ENCODE measurements at places on chromosomes 4 and X.

- DNase-seq: no peak
Measured at GRCh38 chr4:2786794-2787229, 6.1 kb upstream of the SH3BP2 start.

- DNase-seq: peak; percentile 15
Measured at GRCh38 chrX:12360986-12361598, 222.8 kb downstream of the FRMPD4 start.

DNA sequence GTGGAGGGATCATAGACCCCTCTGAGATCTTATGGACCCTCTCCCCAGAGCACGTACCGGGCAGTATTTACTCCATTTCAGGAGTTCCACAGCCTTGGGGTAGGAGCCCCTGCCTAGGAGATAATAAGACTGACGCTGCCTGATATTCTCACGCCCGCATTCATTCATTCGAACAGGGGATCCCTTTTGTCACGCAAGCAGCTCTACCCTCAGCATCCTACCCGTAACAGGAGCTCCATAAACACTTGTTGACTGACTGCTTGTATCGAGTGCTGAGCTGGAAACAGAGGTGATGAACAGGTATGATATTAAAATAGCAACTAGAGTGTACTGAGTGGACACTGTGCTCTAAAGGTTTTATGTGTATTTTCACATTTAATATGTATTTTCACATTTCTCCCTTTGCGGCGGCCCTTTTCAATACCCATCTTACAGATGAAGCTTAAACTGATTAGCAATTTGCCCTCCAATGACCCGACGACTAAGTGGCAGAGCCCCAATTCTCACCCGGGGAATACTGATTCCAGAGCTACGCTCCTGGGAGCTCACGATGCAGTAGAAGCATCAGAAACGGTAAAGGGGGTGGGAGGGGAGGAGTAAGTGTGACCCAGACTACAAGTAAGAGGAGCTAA, 888 bp downstream of the RAB28 start:
- peak; percentile 34 for DNase-seq

- no peak for DNase-seq
Measured at GRCh38 chr4:157664726-157665125, 444.2 kb downstream of the GRIA2 start.

DNA sequence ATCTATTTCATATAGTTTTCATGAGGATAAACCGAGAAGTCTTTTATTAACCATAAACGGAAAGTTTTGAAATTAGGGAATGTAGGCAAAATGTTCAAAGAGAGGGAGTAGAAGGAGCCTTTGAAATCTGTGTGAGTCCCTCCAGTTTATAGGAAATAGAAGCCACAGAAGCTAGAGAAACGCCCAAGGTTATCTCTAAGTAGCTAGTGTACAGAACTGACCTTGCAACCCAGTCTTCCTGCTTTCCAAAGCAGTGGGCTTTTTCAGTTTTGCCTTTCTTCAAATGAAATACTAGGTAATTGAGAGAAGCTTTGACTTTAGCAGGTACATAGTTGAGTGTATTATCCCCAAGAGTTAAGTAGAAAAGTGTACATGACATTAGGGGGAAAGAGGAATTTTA, 39.4 kb downstream of the STIM2 start:
- no peak for DNase-seq

DNA sequence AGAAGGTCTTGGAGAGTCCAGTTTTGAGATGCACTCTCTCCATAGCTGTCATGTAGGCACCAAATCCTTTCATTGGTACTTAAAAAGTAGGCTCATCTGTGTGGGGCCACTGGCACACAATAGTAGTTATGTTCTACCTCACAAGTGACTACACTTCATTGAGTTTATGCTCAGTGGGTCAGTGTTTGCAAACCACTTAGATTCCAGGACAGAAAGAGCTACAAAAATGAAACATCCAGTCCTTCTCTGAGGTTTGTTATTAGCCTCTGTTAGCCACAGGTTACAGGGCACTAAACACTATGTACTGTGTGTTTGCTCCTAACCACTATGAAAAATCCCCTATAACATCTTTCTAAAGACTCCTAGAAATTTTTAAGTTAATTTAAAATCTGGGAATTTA, 13.8 kb downstream of the RAB28 start:
- no peak for DNase-seq

GRCh38 chr4:81565142-81565870, 93.6 kb upstream of the RASGEF1B start:
- peak; percentile 6 for DNase-seq

DNA sequence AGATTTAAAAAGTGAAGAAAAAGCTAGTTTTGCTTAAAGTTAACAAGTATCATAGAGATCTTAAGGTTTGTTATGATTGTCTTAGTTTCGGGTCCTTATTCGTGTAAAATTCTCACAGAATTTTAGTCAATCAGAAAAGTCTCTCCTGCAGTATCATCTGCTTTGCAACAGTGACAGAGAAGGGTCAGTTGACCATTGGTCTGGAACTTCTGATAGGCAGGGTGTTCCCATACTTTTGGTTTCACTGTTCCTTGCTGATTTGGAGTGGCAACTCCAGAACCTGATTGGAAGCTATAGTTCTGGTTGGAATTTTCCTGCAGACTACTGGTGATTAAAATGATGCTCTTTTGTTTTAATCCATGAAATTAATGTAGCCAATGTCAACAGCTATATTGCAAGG, 1.8 kb downstream of the IL15 start:
- no peak for DNase-seq

GRCh38 chrX:52933976-52934703, 24.2 kb downstream of the FAM156A start:
- DNase-seq: peak; percentile 57

GRCh38 chr4:53483250-53483649, 105.8 kb downstream of the FIP1L1 start:
- no peak for DNase-seq

DNA sequence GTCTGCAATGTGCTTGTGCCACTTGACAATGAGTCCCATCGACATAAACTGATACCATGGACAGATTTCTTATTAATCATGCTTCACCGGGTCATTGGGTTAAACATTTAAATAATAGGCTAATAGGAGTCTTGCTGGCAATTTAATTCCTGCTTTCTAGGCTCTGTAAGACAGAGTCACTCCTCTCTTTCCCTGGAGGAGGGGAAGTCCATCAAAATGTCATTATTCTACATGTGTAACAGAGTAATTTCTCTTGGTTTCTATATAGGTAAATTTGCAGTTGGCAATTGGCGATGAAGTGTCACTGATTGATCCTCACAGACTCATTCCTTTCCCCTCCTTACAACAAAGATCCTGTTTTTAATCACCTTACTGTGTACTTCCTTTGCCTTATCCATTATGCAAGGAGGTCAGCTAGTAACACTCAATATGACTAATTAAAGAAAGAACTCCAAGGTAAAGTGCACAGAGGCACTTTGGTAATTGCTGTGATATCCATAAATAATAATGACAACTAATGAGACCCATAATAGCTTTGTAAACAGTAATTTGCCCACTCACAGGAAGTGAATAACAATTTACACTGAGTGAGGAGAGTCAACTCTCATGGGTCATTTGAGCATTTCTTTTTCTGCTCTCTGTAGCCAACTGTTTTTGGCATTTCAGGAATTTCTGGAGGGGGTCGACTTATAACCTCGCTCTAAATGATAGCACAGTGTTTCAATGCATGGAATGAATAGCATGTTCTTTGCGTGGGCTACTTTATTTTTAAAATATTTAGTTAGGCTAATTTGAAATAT, 184.0 kb downstream of the UGT8 start:
- DNase-seq: no peak

- no peak for DNase-seq
Measured at GRCh38 chrX:18146009-18146408, 74.7 kb downstream of the BEND2 start.

GRCh38 chrX:38538134-38538533, 23.2 kb upstream of the TSPAN7 start:
- DNase-seq: no peak

GRCh38 chrX:11770320-11770719, 12.3 kb downstream of the MSL3 start:
- DNase-seq: peak; percentile 16

- no peak for DNase-seq
Measured at GRCh38 chr4:48914311-48914710, 7.7 kb upstream of the OCIAD2 start.

DNA sequence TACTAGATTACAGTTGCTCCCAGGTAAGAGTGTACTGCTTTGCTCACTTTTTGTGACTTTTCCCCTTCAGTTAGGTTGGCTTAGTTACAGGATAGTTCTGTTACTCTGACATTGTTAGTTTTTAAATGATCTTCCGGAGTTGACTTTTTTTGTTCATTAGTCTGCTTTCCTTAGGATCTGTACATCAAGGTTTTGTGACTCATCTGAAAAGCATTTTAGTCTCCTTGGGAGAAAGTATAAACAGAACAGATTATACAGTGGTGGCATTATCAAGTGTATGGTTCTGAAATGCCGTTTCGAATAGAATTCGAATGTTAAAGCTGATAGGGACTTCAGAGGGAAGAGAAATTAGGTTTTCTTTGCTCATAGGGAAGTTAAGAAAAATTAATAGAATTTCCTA, 63.3 kb downstream of the USP9X start:
- peak; percentile 38 for DNase-seq

DNA sequence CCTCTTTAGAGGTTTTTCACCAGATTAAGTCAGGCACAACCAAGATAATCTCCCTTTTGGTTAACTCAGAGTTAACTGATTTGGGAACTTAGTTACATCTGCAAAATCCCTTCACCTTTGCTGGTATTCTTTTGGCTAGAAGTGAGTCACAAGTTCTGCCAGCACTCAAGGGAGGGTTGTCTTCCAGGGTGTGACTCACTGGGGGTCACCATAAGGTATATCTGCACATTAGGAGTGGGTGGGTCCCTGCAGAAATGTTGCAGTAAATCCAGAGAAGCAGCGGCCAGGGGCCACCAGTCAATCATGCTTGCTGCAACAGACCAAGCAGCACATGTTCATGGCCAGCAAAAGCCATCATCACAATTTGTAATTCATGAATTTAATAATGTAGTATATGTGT, 59.8 kb upstream of the MAML3 start:
- no peak for DNase-seq

DNA sequence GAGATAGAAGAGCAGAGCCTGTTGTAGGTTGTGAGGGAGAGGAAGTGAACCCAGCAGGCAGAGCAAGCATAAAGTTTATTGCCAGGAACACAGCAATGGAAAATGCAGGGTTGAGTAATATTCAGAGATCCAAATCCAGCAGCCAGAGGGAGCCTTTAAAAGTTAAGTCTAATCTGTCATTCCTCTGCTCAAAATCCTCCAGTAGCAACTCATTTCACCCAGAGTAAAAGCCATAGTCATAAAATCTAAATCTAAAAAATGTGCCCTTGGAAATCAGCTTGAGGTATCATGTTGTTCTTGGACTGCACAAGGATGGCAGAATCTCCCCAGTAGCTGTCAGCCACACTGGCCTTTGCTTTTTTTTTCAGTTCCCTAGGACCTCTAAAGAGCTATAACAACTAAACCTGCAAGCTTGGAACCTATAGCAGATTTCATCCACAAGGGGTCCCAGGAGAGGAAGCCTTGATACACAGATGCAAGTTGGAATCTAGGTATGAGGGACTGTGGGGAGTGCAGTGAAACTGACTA, 62.9 kb upstream of the FRAS1 start:
- DNase-seq: peak; percentile 45

- DNase-seq: peak; percentile 73
Measured at GRCh38 chr4:37728064-37728463, 41.9 kb upstream of the RELL1 start.

GRCh38 chr4:22552812-22553211, 36.9 kb upstream of the ADGRA3 start:
- no peak for DNase-seq

- DNase-seq: no peak
Measured at GRCh38 chrX:120614816-120615215, 10.9 kb downstream of the MCTS1 start.

GRCh38 chr4:134085496-134085895, 116.1 kb downstream of the PABPC4L start:
- no peak for DNase-seq

DNA sequence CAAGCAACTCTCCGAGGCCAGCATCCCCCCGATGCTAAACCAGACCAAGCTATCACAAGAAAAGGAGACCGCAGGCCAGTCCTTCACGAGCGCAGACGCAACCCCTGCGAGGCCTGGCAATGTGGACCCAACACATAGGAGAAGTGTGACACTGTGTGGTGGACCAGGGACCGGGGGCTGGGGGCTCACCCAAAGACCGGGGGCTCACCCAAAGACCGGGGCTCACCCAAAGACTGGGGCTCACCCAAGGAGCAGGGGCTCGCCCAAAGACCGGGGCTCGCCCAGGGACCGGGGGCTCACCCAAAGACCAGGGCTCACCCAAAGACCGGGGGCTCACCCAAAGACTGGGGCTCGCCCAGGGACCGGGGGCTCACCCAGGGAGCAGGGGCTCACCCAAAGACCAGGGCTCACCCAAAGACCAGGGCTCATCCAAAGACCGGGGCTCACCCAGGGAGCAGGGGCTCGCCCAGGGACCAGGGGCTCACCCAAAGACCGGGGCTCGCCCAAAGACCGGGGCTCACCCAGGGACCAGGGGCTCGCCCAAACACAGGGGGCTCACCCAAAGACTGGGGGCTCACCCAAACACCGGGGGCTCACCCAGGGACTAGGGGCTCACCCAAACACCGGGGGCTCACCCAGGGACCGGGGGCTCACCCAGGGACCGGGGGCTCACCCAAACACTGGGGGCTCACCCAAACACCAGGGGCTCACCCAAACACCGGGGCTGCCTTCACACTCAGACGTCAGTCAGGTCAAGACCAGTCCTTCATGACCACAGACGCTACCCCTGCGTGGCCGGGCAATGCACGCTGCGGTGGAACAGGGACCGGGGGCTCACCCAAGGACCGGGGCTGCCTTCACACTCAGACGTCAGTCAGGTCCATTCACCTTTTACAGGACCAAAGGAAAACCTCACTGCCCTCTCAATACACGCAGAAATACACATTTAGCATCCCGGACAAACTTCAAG, 32.9 kb downstream of the PPP2R3B start:
- no peak for DNase-seq
